ENCODE measurements at places on chromosomes 2 and 18.

GRCh38 chr2:220779931-220780330 lies 792.2 kb downstream of the EPHA4 start:
- no peak for DNase-seq

DNA sequence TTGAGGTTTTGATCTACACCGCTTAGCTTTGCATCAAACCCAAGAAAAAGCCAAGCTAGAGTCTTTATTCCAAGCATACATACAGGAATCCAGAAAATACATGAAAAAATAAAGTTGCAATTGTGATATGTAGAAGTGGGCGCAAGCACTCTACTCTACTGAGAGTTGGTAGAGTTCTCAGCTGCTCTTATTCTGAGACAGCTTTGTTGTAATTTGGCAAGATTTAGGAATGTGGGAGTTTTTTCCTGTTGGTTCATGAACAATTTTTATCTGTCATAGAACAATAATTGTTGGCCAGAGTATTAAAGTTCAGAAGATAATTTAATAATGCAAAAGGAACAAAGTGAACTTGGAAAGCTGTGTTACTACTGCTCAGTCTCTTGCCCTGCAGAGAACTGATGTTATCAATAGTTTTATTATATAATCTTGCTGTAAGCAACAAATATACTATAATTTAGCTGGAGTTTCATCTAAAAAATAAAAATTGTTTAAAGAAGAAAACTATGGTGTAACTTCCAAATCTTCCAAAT lies 302.0 kb upstream of the RND3 start:
- no peak for DNase-seq

DNA sequence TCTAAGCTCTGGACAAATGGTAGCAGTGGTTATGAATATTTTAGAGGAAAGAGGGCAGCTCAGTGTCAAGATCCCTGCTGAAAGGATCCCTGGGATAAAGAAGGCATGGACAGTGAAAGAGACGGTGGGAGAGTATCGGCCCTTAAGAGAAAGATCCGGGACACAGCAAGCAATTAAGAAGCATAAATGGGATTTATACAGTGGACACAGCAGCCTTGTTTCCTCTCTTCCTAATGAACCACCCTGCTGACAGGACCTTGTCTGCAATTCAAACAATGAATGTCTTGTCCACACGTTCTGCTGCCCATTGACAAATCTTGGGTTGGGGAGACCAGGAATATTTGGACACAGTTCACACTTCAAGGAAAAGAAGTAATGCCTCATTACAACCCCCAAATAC lies 16.5 kb downstream of the CPLX4 start:
- no peak for DNase-seq

DNA sequence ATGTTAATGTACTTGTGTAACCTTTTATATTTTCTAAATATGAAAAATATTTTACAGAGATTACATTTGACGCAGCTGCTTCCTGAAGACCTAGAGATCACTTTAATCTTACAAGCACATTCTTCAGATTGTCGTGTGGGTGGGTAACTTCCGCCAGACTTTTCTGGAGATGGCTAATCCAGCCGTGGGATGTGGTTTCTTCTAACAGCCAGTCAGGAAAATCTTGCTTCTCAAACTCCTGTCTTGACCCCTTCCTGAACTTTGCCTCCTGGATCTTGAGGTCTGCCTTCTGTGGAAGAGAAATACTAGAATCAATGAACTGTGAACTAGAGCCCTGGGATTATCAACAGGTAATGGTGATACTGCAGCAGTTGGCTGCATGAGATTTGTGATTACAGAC lies 401.6 kb upstream of the TNP1 start:
- DNase-seq: no peak

DNA sequence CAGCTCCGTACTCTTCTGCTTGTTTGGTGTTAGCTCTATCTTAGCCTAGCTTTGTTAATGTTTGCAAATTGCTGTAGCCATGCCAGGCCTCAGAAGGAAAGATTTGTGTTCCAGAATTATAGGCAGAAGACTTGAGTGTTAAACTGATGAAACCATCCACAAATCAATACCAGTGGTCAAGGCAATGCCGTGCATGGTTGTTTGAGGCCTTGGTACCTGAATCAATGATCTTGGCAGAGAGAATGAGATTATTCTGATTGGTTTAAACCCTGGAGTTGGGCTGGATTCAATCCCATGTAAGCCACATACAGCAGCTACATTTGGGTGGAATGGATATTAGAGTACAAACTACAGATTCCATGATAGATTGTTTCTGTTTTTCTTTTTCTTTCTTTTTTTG lies 4.9 kb downstream of the HADHB start:
- DNase-seq: no peak

GRCh38 chr18:61921621-61922235 lies 28.9 kb upstream of the RNF152 start:
- no peak for DNase-seq

GRCh38 chr2:30710016-30710415 lies 97.2 kb downstream of the CAPN13 start:
- no peak for DNase-seq

GRCh38 chr2:68860111-68860510 lies 11.1 kb downstream of the BMP10 start:
- no peak for DNase-seq

DNA sequence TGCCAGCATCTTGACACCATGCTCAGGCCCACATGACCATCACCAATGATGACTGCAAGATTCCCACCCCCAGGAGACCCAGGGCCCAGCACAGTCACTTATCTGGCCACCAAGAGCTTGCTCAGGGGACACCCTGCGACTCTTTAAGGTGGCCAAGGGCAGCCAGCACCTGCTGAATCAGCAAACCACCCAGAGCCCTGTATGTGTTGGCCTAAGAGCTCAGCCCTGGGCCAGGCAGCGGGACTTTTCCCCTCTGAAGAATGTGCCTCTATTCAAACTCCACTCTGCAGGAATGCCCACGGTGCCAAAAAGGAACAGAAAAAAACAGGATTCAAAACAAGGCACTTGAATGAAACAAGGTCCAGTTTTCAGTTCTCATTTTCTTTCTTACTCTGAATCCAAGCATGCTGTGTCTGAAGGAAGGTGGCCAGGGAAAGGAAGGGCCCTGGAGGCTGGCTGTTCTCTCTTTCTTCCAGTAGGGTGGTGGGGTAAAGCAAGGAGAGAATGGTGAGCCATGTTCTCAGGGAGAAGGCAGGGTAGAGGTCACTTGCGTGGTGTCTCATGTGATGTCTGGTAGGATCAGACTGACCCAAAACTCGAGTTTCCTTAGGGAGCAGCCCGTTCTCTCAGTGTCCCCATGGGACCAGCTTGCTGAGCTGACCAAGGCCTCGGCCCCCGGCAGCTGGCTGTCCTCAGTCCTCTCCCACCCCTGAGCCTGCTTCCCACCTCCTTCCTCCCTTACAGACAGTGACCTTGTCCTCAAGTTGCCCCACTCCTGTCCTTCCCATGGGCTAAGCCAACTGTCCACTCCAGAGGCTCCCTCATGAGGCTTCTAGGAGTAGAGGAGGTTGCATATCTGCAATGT lies 150.0 kb downstream of the RNF152 start:
- no peak for DNase-seq

- no peak for DNase-seq
Measured at GRCh38 chr2:7976206-7976605, 705.6 kb upstream of the ID2 start.

GRCh38 chr2:209525834-209526281 lies 102.0 kb downstream of the MAP2 start:
- no peak for DNase-seq

GRCh38 chr2:15844211-15844801 lies 96.0 kb upstream of the MYCN start:
- DNase-seq: no peak

DNA sequence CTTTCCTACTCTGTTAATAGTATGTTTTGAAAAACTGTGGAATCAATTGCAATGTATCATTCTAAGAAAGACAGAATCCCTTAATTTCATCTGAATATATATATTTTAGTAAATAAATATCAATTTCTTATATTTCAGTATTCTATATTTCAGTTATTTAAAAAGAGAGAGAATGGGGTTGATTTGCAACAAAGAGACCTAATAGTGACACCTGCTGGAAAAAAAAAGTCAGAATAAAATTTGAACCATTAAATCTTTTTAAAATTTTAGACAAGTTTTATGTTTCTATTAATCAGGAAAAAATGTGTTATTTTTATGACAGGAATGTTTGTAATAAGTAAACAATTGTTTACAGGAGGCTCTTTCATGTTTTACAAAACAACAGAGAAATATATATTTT lies 20.7 kb upstream of the CCNT2 start:
- DNase-seq: no peak

GRCh38 chr18:4125224-4125623 lies 329.9 kb downstream of the DLGAP1 start:
- no peak for DNase-seq

- DNase-seq: no peak
Measured at GRCh38 chr2:48131539-48132270, 225.4 kb upstream of the FBXO11 start.

DNA sequence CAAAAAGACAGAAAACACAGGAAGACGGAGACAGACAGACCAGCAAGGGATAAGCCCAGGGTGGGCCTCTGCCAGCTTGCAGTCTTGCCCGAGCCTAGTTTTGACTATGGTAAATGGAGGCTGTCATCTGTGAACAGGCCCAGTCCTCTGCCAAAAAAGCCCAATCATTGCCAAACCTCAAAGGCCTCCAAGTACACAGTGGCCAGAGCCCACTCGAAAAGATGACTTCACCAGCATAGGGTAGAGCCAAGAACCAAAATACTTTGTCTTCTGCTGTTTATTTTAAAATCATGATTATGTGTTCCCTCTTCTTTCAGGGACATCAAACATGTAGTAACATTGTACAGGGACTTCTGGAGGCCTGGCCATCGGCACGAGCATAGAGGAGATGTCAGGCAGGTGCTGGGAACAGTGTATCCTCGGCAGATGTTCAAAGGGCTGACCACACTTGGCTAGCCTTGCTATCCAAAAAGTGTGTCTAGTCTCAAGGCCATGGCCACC lies 66.0 kb downstream of the TTC32 start:
- no peak for DNase-seq

- DNase-seq: no peak
Measured at GRCh38 chr2:38735999-38736320, 15.2 kb downstream of the SRSF7 start.

DNA sequence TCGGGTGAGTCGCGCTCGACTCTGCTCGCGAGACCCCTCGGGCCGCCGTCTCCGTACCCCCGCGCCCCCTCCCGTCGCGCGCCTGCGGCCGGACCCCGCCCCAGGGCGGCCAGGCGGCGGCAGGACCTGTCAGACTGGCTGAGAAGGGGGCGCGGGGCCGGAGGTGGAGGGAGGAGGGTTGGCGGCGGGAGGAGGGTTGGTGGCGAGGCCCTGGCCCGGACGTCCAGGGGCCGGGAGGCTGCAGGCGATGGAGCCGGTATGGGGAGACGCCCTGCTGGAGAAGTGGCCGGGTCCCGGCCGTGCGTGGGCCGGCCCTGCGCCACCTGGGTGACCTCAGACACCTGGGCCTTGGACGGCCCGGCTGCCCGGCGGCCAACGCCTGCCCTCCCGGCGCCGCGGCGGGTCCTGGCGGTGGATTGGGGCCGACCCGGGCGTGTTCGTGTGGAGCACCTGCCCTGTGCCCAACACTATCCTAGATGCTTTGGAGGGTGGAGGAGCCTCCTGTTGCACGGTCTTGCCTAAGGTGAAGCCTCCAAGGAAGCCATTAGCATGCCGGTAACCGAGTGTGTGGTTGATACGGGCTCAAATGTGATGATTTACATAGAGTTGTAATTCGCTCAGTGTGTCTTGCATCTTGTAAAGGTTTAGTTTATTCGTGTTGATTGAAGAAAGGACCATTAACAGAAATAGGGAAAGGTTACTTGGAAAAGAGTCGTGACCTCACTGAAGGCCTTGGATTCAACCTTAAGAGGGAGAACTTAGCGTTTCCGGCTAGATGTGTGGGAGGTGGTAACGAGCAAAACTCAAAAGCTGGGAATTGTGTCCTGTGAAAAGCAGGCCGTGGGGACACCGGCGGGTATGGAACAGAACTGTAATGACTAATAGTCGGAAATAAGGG lies 550 bp downstream of the MYL12B start:
- no peak for DNase-seq

DNA sequence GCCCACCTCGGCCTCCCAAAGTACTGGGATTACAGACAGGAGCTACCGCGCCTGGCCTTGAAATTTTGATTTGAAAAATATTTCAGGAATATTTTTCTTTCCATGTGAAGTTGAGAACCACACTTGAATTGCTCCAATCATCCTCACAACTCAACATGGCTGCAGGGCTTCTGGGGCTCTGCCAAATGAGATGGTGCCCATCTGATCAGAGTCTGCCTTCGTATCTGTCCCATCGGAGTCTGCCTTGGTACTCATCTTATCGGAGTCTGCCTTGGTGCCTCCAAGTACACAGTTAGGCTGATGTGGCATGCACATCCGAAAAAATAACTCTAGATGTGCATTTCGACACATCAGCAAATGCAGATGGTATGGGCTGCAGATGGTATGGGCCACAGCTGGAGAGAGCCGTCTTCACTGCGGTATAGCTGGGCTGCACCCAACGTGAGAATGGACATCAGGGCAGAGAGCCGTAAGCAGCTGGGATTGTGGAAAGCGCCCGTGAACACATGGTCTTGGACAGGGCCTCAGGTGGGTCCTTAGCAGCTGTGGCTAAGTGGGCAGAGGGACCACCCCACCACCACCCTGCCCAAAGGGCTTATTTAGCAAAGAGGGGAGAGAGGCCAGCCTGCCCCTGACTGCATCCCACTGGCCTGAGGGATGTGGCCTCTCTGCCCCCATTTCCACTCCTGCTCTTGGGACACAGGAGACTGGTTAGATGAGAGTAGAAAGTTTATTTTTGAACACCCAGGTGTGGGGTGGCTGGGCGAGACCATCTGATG lies 52.1 kb upstream of the RBM44 start:
- DNase-seq: no peak

DNA sequence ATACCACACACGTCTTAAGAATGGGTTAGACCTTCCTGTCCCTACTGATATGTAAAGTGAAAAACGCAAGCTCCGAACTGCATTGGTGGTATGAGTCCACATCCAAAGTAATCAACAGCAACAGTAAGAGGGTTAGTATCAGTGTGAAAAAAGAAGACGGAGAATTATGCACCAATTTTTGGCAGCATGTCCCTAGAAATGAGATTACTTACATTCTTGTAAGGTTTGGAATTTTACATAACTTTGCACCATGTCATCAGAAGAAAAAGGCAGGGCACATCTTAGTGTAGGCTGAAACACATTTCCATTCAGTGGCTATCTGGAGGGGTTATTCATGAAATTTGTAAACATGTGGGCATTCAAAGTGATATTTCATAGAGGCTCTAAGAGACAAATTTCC lies 88.2 kb downstream of the LONRF2 start:
- DNase-seq: no peak

- no peak for DNase-seq
Measured at GRCh38 chr2:151872463-151872862, 44.2 kb upstream of the ARL5A start.

Measured in activated CD8-positive, alpha-beta memory T cell treated with anti-CD3 and anti-CD28 coated beads for 1 hour (primary cell).